ENCODE measurements at places on chromosomes 4 and X.

DNA sequence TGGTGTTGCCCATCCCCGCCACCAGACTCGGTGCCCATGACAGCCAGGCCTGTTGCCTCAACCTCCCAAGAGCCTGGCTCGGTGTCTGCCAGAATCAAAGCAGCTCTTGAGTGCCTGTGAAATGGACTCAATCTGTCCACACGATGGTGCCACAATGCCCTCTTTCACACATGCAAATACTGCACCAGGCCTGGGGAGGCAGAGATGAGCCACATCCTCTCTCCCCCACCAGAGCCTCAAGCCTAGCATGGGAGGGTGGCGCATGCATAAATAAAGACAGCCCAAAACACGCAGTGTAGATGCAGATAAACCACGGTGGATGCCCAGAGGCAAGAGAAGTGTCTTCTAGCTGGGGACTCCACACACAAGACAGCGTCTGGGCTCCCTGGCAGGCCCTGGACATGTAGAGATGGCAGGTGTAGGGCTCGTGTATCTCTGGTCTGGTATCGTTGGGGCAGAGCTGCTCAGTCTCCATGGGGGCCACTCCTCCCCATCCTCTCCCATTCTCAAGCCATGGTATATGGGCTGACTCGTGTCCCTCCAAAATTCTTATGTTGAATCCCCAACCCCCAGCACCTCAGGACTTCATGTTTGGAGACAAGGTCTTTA is 65.6 kb downstream of the JAKMIP1 start:
- no peak for DNase-seq

DNA sequence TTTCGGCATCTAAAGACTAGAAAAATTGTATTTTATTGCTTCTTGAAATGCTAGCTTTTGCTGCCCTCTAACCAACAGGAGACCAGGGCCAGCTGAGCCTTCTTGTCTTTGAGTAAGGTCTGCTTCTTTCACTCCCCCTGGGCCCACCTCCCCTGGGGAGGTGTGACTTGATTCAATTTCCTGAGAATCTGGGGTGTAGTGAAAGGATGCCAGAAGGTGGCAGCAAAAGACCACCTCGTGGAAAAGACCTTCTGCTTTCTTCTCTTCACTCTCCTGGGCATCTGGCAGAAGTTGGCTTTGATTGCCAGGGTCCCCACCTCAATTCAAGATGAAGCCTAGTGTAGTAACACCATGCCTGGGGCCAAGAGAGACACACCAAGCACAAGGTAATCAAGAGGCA is 96.5 kb upstream of the MAOA start:
- DNase-seq, result peak; percentile 58

DNA sequence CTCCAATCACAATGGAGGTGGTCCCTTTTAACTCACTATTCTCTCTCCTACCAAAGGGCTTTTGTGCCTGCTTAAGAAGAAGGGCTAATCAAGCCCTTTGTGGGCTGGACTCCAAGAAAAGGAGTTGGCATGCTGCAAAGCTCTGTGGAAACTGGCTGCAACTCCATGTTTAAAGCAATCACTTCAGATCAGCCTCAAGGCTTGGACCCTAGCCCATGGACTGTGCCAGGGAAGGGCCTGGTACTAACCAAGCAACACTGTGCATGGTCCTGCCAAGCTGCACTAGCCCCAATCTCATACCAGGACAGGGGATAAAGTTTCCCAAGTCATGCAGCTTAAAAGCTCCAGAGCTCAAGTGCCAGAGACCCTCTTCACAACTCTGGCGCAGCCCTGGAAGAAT is 86.7 kb downstream of the ATP8A1 start:
- DNase-seq, result peak; percentile 31

DNA sequence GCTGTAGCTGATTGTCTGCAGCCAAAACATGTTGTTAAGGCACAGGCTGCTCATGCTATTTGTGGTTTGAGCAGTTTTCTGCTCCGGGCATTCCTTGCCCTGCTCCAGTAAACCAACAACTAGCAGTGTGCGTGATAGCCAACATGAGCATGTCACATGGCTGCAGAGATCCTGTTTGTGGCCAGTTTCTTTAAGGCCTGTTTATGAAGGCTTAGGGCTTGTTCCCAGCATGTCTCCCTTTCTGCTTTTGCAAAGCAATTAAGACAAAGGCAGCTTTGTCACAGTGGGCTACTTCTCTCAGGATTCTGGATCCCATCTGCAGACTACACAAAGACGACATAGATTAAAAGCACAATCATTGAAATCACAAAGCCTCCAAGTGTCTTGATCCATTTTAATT is 160.5 kb downstream of the ZNF518B start:
- DNase-seq, result peak; percentile 46

- no peak for DNase-seq
Observed at GRCh38 chr4:404006-404405, 66.4 kb downstream of the ZNF141 start.

DNA sequence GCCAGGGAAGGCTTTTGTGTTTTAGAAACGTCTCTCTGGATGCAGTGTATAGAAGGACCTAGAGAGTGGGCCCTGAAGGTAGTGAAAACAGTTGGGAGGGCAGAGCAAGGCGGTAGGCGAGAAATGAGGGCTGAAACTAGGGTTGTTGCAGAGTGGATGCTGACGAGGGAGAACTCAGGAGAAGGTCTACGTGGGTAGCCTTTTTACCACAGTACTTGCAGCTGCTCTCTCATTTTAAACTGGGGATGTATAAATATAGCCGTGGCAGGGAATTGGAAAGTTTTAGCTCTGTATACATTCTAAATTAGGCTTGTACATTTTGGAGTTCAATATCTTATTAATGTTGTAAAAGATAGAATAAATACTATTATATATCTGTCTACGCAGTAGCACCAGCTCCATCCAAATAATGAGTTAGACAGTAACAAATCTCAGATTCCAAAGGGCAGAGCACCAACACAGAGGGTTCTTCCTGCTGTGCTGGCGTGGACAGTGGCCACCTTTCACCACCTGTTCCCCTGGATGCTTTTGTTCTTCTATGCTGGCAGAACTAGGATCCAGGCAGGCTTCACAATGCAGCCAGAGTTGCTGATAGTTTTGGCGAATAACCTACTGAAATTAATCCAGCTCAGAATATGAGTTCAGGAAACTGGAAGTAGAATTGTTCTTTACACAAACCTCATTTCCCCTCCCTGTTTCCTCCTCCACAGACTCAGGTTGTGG is 31.7 kb downstream of the CCNG2 start:
- no peak for DNase-seq

- no peak for DNase-seq
Observed at GRCh38 chr4:102416765-102417164, 71.5 kb upstream of the SLC39A8 start.

DNA sequence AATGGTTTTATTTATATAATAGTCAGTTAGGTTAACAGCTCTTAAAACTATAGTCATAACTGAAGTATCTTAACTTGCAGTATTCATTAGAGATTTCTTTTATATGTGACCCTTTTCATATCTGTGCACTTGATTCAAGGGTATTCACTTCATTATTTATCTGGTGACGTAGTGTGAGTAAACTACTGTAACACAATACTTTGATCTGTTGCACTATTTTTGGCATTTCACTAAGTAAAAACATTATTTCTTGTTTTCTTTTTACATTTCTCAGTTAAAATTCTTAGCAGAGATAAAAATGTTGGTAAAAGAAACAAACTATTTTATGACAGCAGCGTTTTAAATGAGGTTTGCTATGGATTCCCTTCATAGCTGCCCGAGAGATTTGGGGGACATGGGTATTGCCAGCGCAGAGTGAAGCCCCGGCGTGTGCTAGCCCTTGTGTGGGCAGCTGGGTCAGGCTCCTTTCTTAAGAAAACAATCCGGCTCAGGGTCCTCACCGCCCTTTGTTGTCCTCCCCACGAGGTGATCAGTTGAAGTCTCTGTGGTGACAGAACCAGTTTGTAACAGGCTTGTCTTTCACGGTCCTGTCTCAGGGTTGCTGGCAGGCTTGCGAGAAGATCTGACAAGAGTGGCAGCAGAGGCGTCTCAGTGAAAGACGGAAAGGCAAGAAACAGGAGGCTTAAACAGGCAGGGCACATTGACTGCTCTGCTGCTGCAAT is 293.4 kb downstream of the BMPR1B start:
- DNase-seq, result no peak

DNA sequence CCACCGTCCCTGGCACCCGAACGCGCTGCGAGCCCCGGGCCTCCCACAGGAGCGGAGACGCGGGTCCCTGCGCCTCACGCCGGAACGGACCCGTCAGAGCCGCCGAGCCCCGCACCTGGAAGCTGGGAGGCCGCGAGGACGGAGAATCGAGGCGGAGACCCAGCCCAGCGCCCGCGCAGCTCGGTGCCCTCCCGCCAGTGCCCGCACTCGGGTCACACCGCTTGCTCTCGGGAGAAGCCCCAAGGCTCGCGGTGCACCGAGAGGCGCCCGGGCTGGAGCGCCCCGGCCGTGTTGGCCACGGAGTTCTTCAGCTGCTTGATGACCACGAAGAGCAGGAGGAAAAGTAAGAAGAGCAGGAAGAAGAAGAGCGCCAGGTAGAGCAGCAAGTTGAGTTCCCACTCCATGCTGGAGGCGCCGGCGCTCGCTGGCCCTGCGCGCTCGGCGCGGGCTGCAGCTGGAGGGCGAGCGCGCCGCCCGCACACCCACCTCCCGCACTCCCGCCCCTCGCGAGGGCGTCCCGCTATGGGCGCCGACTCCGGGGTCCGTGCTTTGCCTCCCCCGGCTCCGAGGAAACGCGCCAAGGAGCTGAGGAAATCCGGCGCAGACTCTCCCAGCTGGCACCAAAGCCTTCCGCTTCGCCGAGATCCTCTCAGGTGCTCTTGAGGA is at the start of gene SMIM43:
SMIM43 (minus strand) TSS at position 463 of the 666 bp plus-strand sequence; CDS start at position 404, 59 bp downstream.
- peak; percentile 28 for DNase-seq

DNA sequence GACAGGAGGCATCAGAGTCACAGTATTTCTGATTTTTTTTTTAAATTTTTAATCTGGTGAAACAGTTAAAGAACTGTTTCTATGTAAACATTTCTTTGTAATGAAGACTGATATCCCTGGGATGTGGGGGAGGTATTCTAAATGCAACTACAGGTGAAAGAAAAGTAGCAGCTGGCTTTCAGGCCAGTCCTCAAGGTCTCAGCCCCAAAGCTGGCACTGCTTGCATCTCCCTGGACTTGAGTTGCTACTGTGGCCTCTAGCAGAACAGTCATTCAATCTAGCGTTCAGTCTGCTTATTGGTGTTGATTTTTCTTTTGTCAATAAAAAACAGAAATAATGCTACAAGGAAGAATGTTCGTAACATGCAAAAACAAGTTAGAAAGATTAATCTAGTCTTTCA is 4.9 kb downstream of the MBNL3 start:
- no peak for DNase-seq

- peak; percentile 88 for DNase-seq
Observed at GRCh38 chr4:1167244-1167949, 5.0 kb downstream of the SPON2 start.

- no peak for DNase-seq
Observed at GRCh38 chrX:85882601-85883000, 164.8 kb downstream of the CHM start.

DNA sequence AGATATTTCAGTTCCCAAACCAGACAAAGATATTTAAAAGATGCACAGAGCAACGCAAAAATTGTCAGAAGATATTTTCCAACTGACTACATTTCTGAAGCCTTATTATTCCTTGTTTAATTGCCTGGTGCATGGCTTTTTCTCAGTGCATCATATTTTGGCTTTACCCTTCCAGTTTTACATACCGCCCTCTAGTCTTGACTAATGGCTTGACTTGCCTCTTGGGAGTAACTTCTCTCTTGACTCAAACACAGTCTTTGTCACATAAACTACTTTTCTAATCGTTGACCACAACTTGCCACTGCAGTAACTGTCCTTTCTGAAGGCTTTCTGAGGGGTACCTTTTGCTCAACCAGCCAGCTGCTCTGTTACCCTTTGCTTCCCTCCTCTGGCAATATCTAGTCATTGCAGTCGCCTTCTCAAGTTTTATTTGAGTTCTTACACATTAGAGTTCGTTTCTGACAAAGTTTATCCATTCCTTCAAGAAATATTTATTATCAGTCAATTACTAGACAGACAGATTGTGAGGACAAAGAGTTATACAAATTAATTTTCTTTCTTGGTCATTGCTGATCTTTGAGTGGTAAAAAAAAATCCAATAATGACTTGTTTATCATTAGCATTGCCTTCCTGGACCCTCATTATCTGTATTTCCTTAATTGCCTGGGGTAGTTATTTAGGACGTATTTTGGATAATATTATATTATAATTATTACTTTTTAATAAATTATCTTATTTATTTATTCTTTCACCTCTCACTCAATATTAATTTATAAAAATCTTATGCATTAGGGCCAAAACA is 506.9 kb upstream of the PCDH10 start:
- DNase-seq, result peak; percentile 65

DNA sequence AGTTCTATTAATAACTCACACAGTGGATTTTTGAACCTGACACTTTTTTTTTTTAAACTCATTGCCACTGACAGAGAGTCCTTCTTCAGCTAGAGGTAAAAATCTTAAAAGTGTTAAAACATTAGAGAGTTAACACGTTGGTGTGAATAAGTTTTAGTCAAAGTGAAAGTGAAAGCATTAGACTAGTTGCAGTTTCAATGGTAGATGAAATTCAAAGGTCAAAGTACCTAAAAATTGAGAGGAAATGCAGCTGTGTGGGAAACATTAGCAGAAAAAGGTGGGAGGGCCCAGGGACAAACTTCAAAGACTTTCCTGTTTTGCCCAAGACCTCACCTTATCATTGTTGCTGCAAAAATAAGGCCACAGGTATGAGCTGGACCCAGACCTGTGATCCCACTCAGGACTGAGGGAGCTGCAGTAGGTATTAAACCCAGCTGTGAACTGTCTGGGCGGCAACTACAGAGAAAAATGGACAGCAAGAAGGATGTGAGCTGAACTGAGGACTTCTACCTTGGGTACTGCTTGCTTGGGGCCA is 17.6 kb upstream of the GABRA4 start:
- DNase-seq, result no peak

GRCh38 chrX:94400488-94400887 is 726.5 kb downstream of the FAM133A start:
- no peak for DNase-seq

GRCh38 chr4:74618659-74619058 is 173.7 kb downstream of the AREG start:
- DNase-seq, result peak; percentile 49

DNA sequence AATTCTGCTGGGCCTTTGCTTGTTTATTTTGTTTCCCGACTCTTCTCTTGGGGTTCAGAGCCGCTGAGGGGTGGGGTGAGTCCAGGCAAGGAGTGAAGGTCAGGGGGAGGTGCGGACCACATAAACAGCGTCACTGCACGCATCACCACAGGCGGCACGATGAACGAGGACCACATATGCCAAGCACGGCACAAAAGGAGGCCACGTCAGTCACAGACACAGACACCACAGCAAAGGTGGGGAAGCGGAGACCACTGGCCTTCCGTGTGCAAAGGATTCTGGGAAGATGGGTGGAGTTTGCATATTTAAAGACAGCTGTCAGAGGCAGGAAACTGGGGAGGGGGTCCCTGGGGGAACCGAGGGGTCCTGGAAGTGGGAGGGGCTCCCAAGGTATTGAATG is 10.3 kb upstream of the TIMP1 start:
- no peak for DNase-seq

- peak; percentile 42 for DNase-seq
Observed at GRCh38 chr4:76658231-76659102, 223.4 kb downstream of the SHROOM3 start.

GRCh38 chr4:141730805-141731204 is 94.4 kb downstream of the IL15 start:
- no peak for DNase-seq
